ENCODE measurements at places on chromosomes 5 and 9. TPM values are rescaled to one million over a fixed set of nuclear protein-coding genes. Genes with fewer than 3 reads are reported as not detected.

Gene DMRT3
- not detected for polyA plus RNA-seq

Gene PELO
- polyA plus RNA-seq = 18.4 TPM

Gene ZDHHC11
- 1.1 TPM for polyA plus RNA-seq

Gene BHMT
- polyA plus RNA-seq = 0.07 TPM

Gene SPINK4
- polyA plus RNA-seq = not detected

Gene MLANA
- not detected for polyA plus RNA-seq

Gene DROSHA
- 75.7 TPM for polyA plus RNA-seq

Gene ENTR1
- polyA plus RNA-seq = 19.3 TPM

Gene FOXD4L3
- polyA plus RNA-seq = not detected

GRCh38 chr5:135208555-135208902 is 174.5 kb upstream of the PITX1 start:
- DNase-seq = no peak

- no peak for DNase-seq
These were observed 228.3 kb upstream of the C9orf72 start for GRCh38 chr9:27801545-27801944.

DNA sequence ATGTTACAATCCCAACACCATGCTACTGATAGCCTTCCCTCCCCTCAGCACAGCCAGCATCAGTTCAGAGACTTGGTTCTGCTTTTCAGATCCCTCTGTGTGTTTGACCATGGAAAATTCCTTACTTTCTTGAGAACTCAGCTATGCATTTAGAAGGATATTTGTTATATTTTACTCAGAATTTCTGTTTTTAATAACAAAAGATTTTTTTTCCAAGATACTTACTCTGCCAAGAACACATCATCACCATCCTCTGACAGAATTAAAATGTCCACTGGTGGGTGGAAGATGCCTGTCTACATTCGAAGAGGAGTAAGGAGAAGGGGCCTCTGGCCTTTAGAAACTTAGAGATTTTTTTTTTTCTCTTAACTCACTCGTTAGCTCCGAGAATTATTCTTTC is 56.1 kb upstream of the CKMT2 start:
- no peak for DNase-seq

GRCh38 chr9:86573886-86574285 is 219.7 kb upstream of the TUT7 start:
- DNase-seq = no peak

- no peak for DNase-seq
These were observed 80.8 kb downstream of the NTRK2 start for GRCh38 chr9:84750152-84750865.

DNA sequence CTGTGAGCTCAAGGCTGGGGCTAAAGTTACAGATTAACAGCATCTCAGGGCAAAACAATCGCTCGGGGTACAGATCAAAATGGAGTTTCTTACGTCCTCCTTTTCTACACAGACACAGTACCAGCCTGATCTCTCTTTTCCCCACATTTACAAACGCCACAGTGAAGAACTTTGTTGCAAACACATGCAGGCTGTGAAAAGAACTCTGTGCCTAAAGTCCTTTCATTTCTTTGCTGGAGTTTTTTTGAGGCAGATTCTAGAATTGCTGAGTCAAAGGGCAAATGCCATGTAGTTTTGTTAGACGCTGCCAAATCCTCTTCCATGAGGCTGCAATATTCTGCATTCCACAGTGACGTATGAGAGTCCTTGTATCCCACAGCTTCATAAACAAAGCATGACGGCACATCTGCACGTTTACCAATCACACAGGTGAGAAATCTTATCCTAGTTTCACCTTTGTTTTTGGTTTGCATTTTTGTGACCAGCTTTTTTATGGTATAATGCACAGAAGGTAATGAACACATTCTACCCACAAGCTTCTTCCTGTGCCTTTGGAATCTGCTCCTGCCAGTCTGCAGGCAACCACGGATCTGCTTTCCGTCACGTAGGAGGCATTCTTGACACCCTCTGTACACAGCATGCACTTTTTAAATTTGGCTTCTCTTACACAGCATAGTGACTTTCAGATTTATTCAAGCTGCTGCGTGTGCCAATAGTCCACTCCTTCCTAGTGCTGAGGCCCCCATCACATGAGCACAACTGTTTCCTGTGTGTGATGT is 44.6 kb upstream of the LPCAT1 start:
- DNase-seq = no peak

GRCh38 chr9:8095672-8096086 is 296.1 kb upstream of the DMAC1 start:
- no peak for DNase-seq

GRCh38 chr9:99823681-99824377 is 2.1 kb downstream of the NR4A3 start:
- peak; percentile 54 for DNase-seq

DNA sequence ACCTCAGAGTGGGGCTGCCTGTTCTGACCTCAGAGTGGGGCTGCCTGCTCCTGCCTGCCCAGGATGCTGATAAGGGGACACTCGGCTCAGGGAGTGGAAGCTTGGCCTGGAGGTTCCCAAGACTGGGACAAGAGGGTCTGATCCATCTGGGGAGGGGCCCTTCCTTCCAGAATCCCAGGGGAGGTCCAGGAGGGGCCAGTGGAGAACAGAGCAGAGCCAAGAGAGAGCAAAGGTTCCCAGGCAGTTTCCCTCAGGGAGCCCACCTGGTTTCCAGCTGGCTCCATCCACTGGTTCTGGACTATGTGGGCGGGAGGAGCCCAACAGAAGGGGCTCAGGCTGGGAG is 49.1 kb upstream of the RNU6ATAC start:
- DNase-seq = peak; percentile 17

- no peak for DNase-seq
These were observed 35.6 kb downstream of the ADRA1B start for GRCh38 chr5:159951834-159952233.

GRCh38 chr9:135478829-135479468 is 633 bp upstream of the PPP1R26 start:
- peak; percentile 63 for DNase-seq

DNA sequence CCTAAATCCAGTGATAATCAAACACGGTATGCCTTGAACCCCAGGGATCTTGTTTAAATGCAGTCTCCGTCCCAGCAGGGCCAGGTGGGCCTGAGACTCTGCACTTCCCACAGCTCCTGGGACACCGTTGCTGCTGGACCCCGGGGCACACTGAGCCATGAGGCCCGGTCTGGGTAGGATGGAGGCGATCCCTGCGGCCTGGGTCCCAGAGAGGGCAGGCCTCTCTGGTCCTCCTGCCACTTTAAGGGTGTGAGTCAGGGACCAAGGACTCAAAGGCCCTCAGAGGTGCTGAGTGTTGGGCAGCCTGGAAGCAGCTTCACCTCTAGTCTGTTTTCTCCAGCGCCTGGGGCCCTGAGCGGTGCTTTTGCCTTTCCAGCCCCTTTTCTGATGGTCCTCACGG is 34.1 kb upstream of the SLC9A3 start:
- DNase-seq = no peak

- no peak for DNase-seq
These were observed 172.6 kb upstream of the ZNF608 start for GRCh38 chr5:124919076-124919475.

DNA sequence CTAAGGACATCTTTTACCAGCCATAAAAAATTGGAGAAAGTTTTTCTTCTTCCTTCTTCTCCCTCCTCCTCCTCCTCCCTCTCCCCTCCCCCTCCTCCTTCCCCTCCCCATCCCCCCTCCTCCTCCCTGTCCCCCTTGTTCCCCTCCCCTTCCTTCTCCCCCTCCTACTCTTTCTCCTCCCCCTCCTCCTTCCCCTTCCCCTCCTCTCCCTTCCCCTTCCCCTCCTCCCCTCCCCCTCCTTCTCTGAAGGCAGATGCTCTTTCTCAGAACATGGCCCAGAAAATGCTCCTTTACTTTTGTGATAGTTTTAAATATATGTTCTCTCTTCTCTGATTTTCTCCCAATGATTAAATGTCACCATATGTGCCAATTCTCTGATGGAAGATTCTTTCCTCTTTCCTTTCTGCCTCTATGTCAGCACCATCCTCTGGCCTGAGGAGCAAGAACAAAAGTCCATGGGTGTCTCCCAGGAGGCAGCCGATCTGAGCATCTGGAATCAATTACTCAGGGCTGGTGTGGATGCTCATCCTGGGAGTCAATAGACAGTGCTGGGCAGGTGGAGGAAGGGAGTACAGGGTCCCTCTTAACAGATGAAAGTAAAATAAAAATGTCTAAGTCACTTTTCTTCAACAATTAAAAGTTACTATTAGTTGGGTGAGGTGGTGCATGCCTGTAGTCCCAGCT is 63.0 kb upstream of the GNA14 start:
- DNase-seq = no peak

- DNase-seq = no peak
These were observed 44.2 kb downstream of the PLGRKT start for GRCh38 chr9:5393497-5393896.

- DNase-seq = no peak
These were observed 486.8 kb upstream of the WWC1 start for GRCh38 chr5:167804512-167805220.

GRCh38 chr5:168658394-168658793 is 79.2 kb upstream of the PANK3 start:
- no peak for DNase-seq

DNA sequence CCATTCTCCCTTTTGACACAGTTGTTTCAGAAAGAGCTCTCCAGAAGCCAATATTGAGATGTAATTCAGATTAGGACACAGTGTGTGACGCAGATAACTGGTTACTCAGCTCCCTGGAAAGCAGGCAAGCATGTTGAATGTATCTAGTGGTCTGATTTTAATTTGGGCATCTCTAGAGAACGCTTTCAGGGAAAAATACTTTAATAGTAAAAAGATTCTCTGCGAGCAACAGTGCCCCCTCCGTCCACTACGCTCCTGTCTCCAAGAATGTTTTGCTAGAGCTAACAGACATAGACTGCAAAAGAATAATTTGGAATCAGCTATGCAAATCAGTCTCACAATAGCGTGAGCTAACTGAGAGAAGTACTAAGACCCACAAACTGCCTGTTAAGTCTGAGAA is 23.3 kb downstream of the CFAP90 start:
- DNase-seq = no peak

- DNase-seq = no peak
These were observed 144.9 kb upstream of the POU5F2 start for GRCh38 chr5:93886098-93886806.

DNA sequence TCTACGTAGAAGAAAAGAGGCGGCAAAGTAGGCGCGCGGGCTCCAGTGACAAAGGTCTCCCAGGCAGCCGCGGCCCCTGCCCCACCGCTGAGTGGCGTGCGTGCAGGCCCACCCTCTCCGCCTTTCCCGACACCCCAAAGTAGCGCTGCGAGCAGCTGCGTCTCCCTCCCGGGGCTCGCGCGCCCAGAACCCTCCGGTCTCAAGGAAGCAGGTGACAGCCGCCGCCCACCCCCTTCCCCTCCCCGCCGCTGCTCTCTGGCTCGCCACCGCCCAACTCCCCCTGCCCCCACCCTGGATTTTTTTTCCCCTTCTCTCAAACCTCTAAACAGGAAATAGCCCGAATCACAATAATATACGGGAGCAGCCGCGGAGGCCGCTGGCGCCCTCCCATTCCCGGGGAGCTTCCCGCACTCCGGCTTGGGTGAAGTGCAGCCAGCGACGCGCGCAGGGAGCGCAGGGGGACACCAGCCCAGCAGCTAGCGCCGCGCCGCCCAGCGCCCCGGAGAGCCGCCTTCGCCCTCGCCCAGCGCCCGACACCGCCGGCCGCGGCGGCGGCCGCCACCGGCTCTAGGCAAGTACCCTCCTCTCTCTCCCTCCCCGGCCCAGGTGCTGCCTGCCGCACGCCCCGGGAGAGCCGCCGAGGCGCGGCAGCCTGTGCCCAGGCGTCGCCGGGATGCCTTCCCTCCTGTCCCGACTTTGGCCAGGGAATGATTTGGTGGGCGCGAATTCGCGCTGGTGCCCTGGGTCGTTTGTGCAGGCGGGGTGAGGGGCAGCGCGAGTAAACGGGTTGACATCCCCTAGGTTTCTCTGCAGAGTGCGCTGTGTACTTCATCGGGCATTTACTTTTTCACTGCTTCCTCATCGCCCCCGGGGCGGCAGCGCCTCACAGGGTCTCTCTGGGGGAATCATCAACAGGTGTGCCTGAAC is 52.7 kb upstream of the TJP2 start:
- peak; percentile 56 for DNase-seq

- DNase-seq = no peak
These were observed 42.2 kb downstream of the GPR107 start for GRCh38 chr9:130095872-130096271.

GRCh38 chr5:168525856-168526255 is 3.2 kb upstream of the FBLL1 start:
- DNase-seq = no peak

GRCh38 chr9:36208521-36209253 is 18.0 kb downstream of the CLTA start:
- no peak for DNase-seq

DNA sequence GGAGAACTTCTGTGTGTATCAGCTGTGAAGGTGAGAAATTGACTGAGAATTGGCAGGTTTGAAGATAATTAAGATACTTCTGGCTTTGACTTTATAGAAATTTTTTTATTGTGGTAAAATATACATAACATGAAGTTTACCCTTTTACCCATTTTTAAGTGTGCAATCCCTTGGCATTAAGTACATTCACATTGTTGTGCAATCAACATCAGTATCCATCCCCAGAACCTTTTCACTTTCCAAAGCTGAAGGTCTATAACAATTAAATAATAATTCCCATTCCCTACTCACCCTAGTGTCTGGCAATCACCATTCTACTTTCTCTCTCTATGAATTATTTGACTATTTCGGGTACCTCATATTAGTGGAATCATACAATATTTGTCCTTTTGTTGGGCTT is 69.9 kb downstream of the ACTBL2 start:
- DNase-seq = no peak

GRCh38 chr9:30329431-30329830 is 2055.0 kb upstream of the ACO1 start:
- DNase-seq = no peak

- no peak for DNase-seq
These were observed 13.5 kb downstream of the SETX start for GRCh38 chr9:132341177-132341840.

- DNase-seq = no peak
These were observed 226.6 kb downstream of the SAXO1 start for GRCh38 chr9:18806232-18807080.

GRCh38 chr5:177098470-177099141 is 11.9 kb downstream of the FGFR4 start:
- no peak for DNase-seq

GRCh38 chr5:6785161-6785860 is 72.1 kb downstream of the TENT4A start:
- DNase-seq = no peak
